Activated CD4-positive, alpha-beta memory T cell treated with anti-CD3 and anti-CD28 coated beads, Interleukin-2, amount 10 ng/mL, durations not matched to agents 7 days and 5 days (primary cell): ENCODE measurements at places on chromosomes 1 and 21. TPM values are rescaled to one million over a fixed set of nuclear protein-coding genes. Genes with fewer than 3 reads are reported as not detected.

The CLCA1 gene
- not detected for total RNA-seq

The SLC6A17 gene
- not detected for total RNA-seq

The RUNX1 gene
- total RNA-seq: 53.0 TPM

The KMO gene
- total RNA-seq: not detected

The SLC1A7 gene
- not detected for total RNA-seq

The TNFRSF4 gene
- 243 TPM for total RNA-seq

The KIAA0040 gene
- 80.2 TPM for total RNA-seq

The EIF4G3 gene
- 48.1 TPM for total RNA-seq

The FMO2 gene
- total RNA-seq: not detected

The DNAJC16 gene
- total RNA-seq: 18.1 TPM

The GBP5 gene
- 231 TPM for total RNA-seq

DNA sequence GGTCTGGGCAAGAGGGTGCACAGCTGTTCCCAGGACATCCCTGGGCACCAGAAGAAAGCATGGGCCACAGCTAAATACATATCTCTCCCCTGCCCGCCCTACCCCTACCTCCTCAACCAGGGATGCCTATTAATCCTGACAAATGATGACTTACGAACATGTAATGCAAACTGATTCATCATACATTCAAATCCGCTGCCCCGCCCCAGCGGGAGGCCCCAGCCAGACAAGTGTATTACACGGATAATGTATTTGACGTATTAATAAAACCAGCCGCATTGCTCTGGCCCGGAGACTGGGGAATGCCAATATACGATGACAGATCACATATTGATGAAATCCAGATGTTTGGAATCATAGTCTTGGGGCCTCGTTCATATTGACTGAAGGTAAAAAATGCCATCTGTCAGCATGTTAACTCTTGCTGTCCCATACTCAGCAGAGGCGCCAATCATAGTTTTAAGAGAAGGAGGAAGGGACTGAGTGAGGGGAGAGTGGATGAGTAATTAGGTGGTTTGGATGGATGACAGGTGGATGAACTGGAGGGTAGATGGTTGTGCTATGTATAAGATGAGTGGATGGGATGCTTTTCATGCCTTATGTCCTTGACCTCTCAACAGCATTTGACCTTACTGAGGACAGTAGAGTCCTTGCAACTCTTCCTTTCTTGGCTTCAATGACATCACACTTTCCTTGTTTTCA, 68.2 kb downstream of the TMEM53 start:
- no peak for DNase-seq

GRCh38 chr1:218659911-218660677, 315.0 kb downstream of the TGFB2 start:
- DNase-seq: no peak

DNA sequence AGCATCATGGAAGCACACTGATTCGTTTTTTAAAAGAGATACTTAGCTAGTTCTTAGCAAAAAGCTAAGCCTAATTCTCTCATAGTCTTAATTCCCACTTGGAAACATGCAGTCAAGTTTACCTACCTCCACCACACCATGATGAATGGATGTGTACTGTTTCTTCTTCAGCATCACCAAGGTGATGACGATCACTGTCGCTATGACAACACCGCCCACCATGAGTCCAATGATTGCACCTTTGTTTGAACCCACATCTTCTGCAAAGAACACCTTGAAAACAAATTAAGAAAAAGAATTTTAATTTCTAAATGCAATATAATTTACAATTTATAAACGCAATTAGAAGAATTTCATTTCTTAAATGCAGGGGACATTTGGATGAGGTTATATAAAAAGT, 156.8 kb downstream of the GABPA start:
- DNase-seq: no peak

DNA sequence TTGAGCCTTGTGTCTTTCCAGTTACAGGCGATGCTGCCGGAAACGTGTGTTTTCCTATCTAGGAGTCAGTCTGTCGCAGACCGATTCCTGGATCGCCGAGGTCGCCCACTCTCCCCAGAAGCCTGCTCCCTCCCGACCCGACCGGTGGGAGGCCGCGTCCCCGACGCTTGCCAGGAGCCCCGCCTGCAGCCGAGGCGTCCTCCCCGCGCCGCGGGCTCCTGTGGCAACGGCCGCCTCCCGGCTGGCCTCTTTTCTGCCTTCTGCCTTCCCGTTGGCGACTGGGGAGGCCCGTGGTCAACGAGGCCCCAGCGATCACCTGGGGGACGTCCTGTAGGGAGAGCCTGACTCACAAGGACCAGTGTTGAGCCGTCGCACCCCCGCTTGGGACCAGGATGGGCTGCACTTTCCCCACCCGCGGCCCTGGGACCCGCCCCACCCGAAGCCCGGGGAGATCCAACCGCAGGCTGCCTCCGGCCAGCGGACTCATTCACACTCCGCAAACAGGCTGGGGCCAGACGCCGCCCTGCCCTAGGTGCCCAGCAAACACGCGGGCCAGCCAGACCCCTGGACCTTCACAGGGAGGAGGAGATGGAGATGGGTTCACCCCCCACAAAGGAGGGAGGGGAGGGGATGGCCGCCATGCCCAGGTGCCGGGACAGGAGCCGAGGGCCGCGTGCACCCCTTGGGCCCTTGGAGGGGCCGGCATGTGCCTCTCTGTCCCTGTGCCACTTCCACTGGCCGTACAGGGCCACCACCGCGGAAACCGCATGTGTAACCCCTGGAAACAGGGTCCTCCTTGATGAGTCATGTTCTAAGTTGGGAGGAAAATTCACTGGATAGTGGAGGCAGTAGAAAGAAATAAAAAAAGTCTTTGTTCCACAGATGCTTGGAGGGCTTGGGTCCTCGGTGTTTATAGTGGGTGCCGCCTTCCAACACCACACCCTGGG, 7.2 kb upstream of the COL6A1 start:
- DNase-seq: no peak

DNA sequence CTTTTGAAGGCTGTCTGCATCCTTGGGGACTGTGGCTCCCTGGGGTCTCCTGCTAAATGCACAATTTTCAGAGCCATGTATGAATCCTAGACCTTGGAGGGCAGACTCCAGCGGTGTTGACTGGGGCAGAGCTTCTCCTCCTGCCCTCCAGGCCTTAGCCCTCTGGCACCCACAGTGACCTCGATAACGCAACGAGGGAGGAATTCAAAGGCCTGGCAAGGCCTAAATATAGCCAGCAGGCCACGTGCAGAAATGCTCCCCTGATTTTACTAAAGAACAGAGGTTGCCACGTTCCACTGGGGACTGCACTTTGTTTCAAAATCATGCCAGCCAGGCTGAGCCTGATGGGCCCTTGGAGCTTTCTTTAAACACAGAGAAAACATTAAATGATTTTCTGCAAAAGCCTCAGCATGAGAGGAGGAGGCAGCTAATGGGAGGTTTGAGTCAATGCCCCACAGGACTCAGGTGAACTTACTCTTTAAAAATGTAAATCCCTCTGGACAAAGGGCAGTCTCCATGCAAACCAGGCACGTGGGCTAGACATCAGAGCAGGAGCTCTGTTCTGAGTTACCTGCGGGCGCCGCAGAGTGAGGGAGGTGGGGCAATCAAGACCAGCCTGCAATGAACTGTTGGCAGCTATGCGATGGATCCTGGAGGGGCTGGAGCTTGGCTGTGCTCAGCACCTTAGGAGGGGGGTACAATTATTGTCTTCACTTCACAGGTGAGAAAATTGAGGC, 28.0 kb downstream of the GRIK3 start:
- no peak for DNase-seq

- DNase-seq: no peak
Observed at GRCh38 chr1:2235300-2235998, 7.3 kb downstream of the SKI start.

GRCh38 chr1:54649130-54649898, 7.7 kb downstream of the MROH7 start:
- no peak for DNase-seq

- DNase-seq: no peak
Observed at GRCh38 chr1:175287849-175288248, 95.3 kb upstream of the KIAA0040 start.

- no peak for DNase-seq
Observed at GRCh38 chr1:147270721-147271120, 28.2 kb downstream of the CHD1L start.

GRCh38 chr21:29321217-29321616, 22.5 kb downstream of the BACH1 start:
- DNase-seq: no peak

DNA sequence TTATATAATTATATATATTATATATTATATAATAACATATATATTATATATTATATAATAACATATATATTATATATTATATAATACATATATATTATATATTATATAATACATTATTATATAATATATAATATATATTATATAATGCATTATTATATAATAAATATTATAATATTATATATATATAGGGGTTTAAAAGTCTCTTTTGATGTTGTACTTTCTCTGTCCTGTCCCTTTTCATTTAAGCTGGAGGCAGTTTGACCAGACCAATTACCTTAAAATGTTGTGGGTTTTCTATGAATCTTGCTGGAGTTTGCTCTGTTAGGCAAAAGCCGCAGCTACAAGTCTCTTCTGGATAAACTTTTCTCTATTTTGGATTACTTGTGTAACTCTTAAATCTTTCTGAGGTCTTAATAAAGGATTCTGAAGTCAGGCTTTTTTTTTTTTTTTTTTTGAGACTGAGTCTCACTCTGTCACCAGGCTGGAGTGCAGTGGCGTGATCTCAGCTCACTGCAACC, 22.2 kb upstream of the KIF1B start:
- no peak for DNase-seq

GRCh38 chr1:209769971-209770370, 14.1 kb downstream of the TRAF3IP3 start:
- no peak for DNase-seq

- no peak for DNase-seq
Observed at GRCh38 chr1:14141656-14142055, 441.7 kb downstream of the PRDM2 start.

- no peak for DNase-seq
Observed at GRCh38 chr1:197843401-197843800, 59.0 kb upstream of the C1orf53 start.

DNA sequence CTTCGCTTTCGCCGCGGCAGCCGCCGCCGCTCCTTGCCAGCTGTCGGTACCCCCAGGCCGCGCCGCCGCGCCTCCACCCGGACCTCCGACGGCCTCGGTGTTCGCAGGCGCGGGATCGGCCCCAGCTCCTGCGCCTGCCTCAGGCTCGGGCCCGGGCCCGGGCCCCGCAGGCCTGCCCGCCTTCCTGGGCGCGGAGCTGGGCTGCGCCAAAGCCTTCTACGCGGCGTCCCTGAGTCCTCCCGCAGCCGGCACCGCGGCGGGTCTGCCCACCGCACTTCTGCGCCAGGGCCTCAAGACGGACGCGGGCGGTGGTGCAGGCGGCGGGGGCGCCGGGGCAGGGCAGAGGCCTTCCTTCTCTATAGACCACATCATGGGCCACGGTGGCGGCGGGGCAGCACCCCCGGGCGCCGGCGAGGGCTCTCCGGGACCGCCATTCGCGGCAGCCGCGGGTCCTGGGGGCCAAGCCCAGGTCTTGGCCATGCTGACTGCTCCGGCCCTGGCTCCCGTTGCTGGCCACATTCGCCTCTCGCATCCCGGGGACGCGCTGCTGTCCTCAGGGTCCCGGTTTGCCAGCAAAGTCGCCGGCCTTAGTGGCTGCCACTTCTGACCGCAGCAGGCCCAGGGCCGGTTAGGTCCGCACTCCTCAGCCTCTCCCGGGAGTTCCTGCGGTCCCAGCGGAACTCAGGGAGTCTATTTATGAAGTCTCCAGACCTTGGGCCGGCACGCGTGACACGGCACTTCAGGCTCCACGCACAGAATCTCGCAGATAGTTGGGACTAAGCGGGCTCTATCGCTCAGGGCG, 1.4 kb downstream of the FOXD2 start:
- no peak for DNase-seq

DNA sequence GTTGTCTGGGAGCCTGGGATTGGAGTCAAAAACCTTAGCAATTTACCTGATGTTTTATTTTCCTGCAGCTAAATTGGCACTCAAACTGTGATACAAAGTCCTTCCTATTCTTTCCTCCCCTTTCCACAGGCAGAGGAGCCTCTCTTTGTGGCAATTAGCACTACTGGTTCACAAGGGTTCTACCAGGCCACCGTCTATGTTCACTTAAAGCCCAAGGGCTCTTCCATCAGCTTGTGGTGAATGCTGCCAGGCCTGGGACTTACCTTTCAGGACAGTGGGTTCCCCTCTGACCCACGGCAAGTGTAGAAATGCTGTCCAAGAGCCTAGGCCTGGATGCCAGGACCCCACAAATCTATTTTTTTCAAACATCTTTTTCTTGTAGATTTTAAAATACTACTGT, 251.9 kb upstream of the B3GALT2 start:
- DNase-seq: no peak

GRCh38 chr1:4171480-4172450, 271.7 kb upstream of the C1orf174 start:
- DNase-seq: no peak

- no peak for DNase-seq
Observed at GRCh38 chr1:204128464-204128963, 23.3 kb downstream of the ETNK2 start.

GRCh38 chr1:157000686-157001085, 44.9 kb downstream of the ARHGEF11 start:
- no peak for DNase-seq

DNA sequence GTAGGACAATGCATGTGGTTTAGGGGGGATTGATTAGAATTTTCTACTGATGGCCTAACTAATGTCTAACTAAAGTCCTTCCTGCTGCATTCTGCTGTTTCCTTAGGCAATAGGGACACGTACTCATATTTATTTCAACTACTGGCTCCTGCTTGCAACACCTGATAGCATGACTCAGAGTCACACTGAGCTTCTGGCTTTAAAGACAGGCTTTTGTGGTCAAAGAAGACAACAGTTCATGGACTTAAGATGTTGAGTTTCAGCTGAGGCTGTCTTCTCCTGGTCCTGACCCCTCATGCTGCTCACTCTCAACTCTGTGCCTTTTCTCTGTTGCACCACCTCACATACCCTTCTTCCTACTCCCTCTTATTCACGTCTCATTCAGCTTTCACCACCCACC, 29.1 kb upstream of the TRABD2B start:
- DNase-seq: no peak
